HFFc6 (cell line): ENCODE measurements at places on chromosomes 2 and 18. TPM values are rescaled to one million over a fixed set of nuclear protein-coding genes. Genes with fewer than 3 reads are reported as not detected.
A peak's percentile ranks its signal among the peaks of the same experiment; 100 is the strongest.

- DNase-seq: peak; percentile 90
- 0 out of 2 replicates have a peak overlapping the region, but pooled peaks have one; percentile 35 for H3K4me3 ChIP-seq
- peaks cover 40% of the 10 kb centered on the region for H3K4me1 ChIP-seq
- H3K27ac ChIP-seq: peak overlapping the region; percentile 82
- H3K36me3 ChIP-seq: no peaks in the 10 kb centered on the region
- no peaks in the 10 kb centered on the region for H3K27me3 ChIP-seq
Measured at GRCh38 chr2:150063432-150063889, 424.0 kb downstream of the RND3 start.

CFAP65 gene
- total RNA-seq: not detected in 2 replicates

DNA sequence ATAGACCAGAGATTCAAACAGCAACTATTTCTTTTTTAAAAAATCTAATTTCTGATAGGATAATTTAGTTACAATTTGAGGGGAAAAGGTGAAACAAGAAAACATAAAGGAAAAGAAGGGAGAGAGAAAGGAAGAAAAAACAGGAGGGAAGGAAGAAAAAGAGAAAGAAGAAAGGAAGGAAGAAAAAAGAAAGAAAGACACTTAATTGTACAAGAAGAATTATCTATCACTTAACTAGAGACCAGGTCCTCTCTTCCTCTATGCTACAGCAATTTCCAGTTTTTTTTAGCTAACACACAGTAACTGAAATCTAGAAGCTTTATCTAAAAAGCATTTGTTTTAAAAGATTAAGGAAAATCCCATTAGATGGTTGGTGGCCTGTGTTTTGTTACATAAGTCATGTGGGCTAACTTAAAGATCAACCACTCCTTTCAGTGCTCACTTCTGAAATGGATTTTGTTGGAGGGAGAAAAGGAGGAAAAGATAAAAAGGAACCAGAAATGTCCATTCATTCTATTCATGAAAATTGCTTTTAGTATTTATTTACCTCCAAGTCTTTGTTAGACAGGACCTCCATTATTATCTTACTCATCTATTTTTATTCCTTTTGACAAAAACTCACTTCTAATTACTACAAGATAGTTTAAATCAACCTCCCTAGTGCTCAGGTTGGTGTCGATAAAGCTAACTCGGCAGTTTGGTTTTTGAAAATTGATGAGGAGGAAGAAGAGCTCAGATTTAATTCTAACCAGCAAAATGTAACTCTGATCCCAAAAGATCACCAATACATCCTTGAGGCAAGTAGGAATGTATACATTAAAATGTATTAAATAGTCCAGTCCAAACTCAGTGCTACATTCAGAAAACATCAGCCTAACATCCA lies 251.5 kb upstream of the FN1 start:
- peaks cover 69% of the 10 kb centered on the region for H3K4me1 ChIP-seq
- H3K4me3 ChIP-seq: no peak overlapping the region
- peaks cover 20% of the 10 kb centered on the region for H3K36me3 ChIP-seq
- H3K27me3 ChIP-seq: no peaks in the 10 kb centered on the region; the same call in 1 of the 2 replicates

SH3BP4 gene
- 81.4 to 90.9 TPM (median 86.6 TPM) in 3 replicates for total RNA-seq

ZNF385B gene
- total RNA-seq: 0.08 to 0.12 TPM in 2 of 3 replicates, not detected in the other

LRRTM1 gene
- not detected in 3 replicates for total RNA-seq

IGFBP5 gene
- 64.2 and 120 TPM in 2 replicates for total RNA-seq

PROKR1 gene
- total RNA-seq: not detected in 3 replicates

BCL11A gene
- total RNA-seq: 1.2 to 2.9 TPM (median 2.3 TPM) in 3 replicates

GRCh38 chr18:60601249-60601648 lies 228.7 kb upstream of the MC4R start:
- H3K4me3 ChIP-seq: no peak overlapping the region
- DNase-seq: no peak
- H3K36me3 ChIP-seq: no peaks in the 10 kb centered on the region
- no peaks in the 10 kb centered on the region; the same call in 1 of the 2 replicates for H3K27me3 ChIP-seq
- H3K27ac ChIP-seq: no peak overlapping the region
- H3K4me1 ChIP-seq: no peaks in the 10 kb centered on the region

DNA sequence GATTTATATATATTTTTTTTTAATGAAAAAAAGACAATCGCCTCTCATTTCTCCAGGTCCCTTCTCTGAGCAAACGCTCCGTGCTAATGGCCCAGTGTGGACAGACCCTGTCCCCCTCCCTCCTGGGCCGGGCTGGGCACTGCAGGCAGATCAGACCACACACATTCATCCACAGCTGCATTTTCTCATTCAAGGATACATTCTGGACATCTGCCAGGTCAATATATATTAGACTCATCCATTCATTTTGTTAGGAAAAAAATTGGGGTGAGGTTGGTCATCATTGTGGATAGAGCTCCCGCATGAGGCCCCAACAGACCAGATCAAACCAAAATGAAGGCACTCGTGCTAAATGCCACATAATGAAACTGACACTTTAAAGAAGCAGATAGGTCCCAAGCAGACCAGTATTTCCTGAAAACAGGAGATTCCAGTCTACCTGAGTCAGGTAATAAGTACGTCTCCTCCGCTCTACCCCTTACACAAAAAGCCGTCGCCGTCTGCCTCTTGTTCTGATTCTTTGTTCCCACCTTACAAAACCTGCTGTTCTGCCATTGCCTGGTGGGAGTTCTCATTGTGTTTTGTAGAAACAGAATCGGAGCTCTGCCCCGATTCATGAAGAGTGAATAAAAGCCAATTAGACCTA lies 15.4 kb upstream of the OTOS start:
- peaks cover 29% of the 10 kb centered on the region for H3K27me3 ChIP-seq
- no peaks in the 10 kb centered on the region for H3K36me3 ChIP-seq
- H3K4me1 ChIP-seq: no peaks in the 10 kb centered on the region
- H3K4me3 ChIP-seq: no peak overlapping the region

EMX1 gene
- not detected in 3 replicates for total RNA-seq

DNA sequence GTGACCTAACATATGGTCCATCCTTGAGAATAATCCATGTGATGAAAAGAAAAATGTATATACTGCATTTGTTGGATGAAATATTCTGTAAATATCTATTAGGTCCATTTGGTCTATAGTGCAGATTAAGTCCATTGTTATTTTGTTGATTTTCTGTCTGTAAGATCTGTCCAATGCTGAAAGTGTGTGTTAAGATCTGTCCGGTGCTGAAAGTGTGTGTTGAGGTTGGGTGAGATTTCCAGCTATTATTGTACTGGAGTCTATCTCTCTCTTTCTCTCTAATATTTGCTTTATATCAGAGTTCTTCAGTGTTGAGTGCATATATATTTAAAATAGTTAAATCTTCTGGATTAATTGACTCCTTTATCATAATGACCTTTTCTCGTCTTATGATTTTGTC lies 828.8 kb upstream of the CRIM1 start:
- no peaks in the 10 kb centered on the region; the same call in 1 of the 2 replicates for H3K27me3 ChIP-seq
- no peak overlapping the region for H3K4me3 ChIP-seq
- no peak overlapping the region for H3K27ac ChIP-seq
- peaks cover 5% of the 10 kb centered on the region; the same call in 1 of the 2 replicates for H3K36me3 ChIP-seq
- H3K4me1 ChIP-seq: no peaks in the 10 kb centered on the region

- H3K4me1 ChIP-seq: peaks cover 14% of the 10 kb centered on the region
- no peak for DNase-seq
- H3K4me3 ChIP-seq: no peak overlapping the region
- H3K36me3 ChIP-seq: no peaks in the 10 kb centered on the region
- H3K27me3 ChIP-seq: peaks cover 36% of the 10 kb centered on the region
- no peak overlapping the region for H3K27ac ChIP-seq
Measured at GRCh38 chr2:98297817-98298682, 48.2 kb upstream of the CNGA3 start.

DNA sequence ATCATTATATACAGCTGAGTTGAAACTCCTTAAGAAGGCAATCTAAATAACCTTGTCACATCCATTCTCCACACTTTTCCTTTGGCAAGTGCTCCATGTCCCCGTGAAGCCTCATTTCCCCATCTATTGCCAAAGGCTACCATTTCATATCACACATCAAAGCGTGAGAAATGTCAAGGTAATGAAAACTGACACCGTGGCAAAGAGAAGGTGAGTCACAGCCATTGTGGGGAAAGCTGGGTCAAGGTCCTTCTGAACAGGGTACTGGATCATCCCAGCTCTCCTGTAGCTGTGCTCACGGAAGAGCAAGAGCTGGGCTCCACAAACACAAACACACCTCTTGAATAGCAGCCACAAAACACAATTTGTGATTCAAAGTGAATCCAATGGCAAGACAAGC lies 58.2 kb upstream of the REG3G start:
- no peaks in the 10 kb centered on the region for H3K4me1 ChIP-seq
- no peaks in the 10 kb centered on the region for H3K36me3 ChIP-seq
- DNase-seq: no peak
- H3K27ac ChIP-seq: no peak overlapping the region

- peaks cover 13% of the 10 kb centered on the region for H3K36me3 ChIP-seq
- H3K4me1 ChIP-seq: no peaks in the 10 kb centered on the region
- DNase-seq: no peak
- no peak overlapping the region for H3K27ac ChIP-seq
- no peak overlapping the region for H3K4me3 ChIP-seq
Measured at GRCh38 chr2:85369500-85369899, 14.9 kb downstream of the ELMOD3 start.

ABCB11 gene
- total RNA-seq: 0.02 TPM in 1 of 3 replicates, not detected in the others

DNA sequence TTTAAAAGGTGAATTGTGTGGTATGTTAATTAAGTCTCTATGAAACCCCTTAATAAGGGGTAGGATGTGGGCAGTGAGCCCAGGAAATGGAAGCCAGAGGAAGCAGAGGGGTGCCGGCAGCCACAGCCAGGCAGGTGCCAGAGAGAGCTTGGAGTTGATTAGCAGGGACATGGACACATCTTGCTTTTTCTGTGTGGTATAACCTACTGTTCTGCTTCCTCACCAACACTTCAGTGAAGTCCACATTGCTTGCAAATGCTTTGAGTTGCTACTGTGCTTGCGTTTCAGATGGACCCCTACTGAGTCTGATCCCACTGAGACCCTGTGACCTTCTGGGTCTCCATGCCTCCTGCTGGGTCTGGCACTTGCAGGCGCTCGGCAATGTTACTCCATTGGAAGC lies 30.3 kb upstream of the ARHGEF4 start:
- no peaks in the 10 kb centered on the region for H3K4me1 ChIP-seq
- H3K4me3 ChIP-seq: no peak overlapping the region
- no peaks in the 10 kb centered on the region for H3K36me3 ChIP-seq
- peaks cover 4% of the 10 kb centered on the region for H3K27me3 ChIP-seq
- H3K27ac ChIP-seq: no peak overlapping the region

GRCh38 chr2:210028178-210028577 lies 25.7 kb downstream of the RPE start:
- no peak overlapping the region for H3K4me3 ChIP-seq

DNA sequence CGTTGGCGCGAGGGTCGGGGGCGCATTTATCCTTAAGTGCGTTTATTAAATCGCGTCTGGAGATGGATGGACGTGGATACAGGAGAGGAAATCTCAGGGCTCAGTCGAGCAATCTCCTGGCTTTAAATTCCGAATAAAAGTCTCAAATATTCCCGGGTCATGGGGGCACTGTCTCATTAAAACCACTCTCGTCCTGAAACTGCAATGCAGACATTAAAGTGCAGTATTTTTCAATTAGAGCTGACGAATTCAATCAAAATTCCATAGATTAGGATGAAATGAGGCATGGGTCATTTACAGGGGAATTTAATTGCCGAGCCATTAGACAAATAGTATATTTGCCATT lies 10.7 kb upstream of the GBX2 start:
- H3K4me1 ChIP-seq: peaks cover 53% of the 10 kb centered on the region
- no peak for DNase-seq
- no peak overlapping the region for H3K27ac ChIP-seq
- no peaks in the 10 kb centered on the region for H3K36me3 ChIP-seq
- H3K27me3 ChIP-seq: peaks cover 18% of the 10 kb centered on the region

DNA sequence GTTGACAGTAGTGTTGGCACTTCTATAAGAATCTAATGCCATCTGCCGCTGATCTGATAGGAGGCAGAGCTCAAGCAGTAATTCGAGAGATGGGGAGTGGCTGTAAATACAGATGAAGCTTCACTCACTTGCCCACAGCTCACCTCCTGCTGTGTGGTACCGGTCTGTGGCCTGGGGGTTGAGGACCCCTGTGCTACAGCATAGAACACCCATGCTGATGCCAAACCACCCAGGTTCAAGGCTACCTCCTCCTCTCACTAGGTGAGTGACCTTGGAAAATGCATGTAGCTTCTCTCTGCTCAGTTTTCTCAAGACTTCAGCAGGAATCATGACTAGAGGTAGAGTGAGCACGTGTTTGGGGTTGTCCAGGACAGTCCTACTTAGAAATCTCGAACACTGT lies 263.4 kb downstream of the SH3BP4 start:
- H3K4me1 ChIP-seq: peaks cover 5% of the 10 kb centered on the region; the same call in 1 of the 2 replicates
- peaks cover 8% of the 10 kb centered on the region for H3K27me3 ChIP-seq
- no peak for DNase-seq
- H3K4me3 ChIP-seq: no peak overlapping the region
- H3K36me3 ChIP-seq: no peaks in the 10 kb centered on the region

DNA sequence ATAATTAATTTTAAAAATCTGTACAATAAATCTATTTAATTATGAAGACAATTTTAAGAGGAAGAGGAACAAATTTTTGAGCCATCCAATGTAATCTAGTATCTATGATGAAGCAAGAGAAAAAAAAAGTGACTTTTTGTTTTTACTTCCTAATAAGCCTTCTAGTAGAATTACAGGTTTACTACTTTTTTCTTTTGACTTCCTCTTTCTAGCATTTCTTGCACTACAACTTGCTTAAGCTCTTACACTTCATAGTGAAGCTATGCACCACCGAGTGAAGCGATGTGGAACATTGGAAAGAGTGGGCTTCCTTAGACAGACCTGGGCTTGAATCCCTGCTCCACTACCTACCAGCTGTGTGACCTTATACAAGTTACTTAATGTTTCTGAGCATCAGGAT lies 2.1 kb downstream of the SERPINB2 start:
- no peaks in the 10 kb centered on the region for H3K27me3 ChIP-seq
- H3K4me1 ChIP-seq: peaks cover 43% of the 10 kb centered on the region
- no peak overlapping the region for H3K4me3 ChIP-seq
- 0 out of 2 replicates have a peak, but pooled peaks cover 3% of the 10 kb centered on the region for H3K36me3 ChIP-seq

DDX1 gene
- total RNA-seq: 110 to 112 TPM (median 112 TPM) in 3 replicates

DAW1 gene
- total RNA-seq: not detected in 3 replicates
